ENCODE measurements at places on chromosomes 2 and 18.

DNA sequence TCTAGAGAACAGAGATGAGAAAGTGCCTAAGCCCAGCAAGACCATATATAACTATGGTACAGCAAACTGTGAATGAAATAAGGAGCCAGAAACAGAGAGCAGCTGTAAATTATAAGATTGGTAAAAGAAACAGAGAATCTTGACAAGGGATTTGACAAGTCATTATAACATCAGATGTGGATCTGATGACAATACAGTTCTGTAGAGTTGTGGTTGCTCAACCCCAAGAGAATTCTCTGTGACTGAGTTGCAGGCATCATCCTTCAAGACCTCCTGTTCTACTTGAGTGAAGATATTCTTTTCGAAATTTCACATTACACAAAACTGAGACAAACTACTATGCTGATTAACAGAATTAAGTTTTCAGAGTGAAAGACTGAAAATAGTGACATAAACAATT is 343.1 kb upstream of the SLC39A10 start:
- DNase-seq: no peak

DNA sequence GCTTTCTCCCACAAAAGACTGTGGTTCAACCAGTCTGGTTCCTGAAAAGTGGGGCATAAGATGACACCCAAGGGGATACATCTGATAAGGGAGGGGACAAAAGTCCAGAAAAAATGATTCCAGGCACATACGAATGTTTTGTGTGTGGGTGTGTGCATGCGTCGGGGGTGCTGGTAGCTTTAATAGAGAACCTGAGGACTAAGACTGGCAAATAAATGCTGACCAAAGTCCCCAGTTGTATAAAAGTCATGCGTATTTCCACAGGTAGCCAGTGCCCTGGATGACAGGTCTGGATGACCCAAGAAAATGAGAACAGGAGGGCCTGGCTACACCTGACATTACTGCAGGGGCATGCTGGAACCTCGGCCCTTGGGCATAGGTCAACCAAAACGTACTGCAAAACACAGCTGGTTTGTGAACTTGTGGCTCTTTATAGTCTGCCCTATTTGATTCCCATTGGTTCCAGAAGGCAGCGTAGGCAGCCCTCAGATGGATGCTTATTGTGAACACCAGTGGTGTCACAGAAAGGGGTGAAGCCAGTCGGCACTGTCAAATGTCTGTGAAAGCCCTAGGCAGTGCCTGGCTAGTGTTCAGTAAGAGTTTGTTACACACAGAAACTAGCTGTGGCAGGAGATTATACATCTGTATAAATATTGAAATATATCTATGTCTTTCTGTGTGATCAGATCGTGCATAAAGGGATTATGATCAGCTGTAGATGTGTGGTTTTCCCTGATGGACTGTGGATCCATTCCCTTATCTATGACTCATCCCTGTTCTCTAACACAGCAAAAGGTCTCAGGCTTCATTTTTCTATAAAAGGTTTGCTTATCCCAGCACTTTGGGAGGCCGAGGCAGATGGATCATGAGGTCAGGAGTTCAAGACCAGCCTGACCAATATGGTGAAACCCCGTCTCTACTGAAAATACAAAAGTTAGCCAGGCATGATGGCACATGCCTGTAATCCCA is 58.3 kb downstream of the INSIG2 start:
- DNase-seq: no peak

DNA sequence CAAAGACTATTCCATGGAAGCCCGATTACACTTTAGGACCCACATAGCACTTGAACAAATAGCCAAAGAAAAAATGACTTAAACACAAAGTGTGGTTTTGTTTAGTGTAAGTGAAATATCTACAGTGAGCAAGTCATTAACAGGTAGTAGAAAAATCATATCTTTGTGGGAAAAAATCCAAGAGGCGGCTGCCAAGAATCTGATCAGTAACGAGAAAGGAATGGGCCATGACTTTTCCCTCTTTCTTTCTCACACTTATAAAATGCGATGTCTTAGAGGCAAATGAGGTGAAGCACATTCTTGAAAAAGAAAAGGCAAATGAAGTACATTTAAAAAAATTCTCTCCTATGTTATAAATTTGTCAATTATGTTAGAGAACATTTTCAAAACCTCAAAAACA is 12.9 kb upstream of the GEMIN6 start:
- DNase-seq: no peak

GRCh38 chr2:12704378-12704777 is 12.4 kb upstream of the TRIB2 start:
- DNase-seq: no peak

GRCh38 chr18:26840965-26841364 is 24.5 kb downstream of the AQP4 start:
- no peak for DNase-seq

GRCh38 chr2:235542733-235543127 is 48.9 kb downstream of the AGAP1 start:
- no peak for DNase-seq

DNA sequence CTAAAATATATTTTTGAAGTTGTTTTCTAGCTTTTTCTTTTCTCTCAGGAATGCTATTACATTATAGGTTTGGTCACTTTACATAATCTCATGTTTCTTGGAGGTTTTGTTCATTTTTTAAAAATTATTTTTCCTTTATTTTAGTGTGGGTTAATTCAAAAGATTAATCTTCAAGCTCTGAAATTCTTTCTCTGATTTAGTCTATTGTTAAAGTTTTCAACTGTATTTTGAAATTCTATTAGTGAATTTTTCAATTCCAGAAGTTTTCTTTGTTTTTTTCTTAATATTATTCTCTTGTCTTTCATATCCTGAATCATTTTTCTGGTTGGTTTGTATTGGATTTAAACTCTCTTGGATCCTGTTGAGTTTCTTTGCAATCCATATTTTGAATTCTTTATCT is 80.4 kb downstream of the MSTN start:
- no peak for DNase-seq

DNA sequence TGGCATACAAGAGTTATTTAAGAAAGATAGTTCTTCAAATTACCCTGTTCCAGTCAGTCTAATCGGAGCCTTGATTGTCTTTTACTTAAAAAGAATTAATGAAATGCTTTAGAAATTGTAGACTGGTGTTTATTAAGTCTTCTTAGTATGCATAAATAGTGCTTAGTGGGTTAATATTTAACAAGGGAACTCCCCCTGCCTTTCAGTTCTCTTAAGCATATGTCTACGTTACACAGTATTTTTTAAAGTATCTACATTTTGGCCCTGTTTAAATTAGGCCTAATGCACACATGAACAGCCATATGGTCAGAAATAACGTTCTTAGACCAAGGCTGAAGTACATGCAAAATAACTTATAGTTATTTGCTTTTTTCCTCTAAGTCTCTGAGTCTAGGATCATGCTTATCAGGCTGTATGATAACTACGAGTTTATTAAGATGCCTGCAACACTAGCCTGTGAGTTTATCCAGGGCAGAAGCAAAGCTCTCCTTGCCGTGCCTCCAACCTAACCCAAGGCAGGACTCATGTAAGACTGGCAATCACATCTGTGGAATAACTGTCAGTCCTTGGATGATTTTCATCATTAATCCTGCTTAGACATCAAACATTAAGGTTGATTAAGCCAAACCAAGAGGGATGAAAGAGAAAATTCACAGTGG is 6.7 kb downstream of the BCL2 start:
- no peak for DNase-seq

- DNase-seq: no peak
Observed at GRCh38 chr2:99662761-99663341, 173.0 kb upstream of the REV1 start.

DNA sequence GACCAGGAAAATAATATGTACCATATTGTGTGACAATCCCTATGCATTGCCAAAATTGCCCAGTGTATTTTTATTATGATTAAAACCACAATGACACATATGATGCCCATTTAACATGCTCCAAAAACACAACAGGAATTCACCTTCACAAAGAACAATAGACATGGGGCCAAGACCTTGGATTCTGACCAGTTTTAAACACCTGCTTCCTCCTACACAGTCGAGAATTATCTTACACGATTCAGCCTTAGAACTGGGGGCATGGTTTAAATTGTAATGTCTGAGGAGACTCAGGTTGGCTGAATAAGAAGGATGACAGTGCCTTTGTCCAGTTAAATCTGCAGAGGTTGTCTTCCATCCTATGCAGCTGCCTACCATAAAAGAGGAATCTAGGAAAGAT is 212.7 kb downstream of the PLCL1 start:
- no peak for DNase-seq

DNA sequence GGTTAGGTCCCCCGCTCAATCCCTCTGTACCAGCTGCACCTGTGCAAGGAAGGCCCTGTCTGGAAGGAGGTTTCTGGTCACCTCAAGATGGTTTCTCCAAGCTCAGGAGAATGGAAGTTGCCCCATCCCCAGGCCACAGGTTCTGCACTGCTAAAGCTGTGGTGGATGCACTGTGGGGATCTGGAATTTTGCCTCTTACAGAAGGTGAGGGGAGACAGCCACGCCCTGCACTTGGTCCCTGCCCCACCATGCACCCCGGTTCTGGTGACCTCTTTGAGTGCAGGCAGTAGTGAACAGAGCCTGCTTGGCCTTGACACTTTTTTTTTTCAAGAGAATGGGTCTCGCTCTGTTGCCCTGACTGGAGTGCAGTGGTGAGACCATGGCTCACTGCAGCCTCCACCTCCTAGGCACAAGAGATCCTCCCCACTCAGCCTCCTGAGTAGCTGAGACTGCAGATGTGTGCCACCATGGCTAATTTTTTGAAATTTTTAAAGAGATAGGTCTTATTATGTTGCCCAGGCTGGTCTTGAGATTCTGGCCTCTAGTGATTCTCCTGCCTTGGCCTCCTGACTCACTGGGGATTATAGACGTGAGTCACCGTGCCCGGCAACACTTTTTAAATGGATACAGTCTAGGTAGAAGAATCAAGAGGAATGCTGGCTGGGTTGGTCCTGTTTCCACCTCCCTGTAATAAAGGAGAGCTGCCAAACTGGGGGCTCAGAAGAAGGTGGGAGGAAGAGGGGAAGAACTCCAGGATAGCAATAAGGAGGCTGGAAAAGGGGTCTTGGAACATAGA is 5.8 kb upstream of the NT5DC4 start:
- no peak for DNase-seq

- no peak for DNase-seq
Observed at GRCh38 chr2:19697131-19697530, 204.7 kb downstream of the TTC32 start.

GRCh38 chr2:14513903-14514302 is 118.6 kb upstream of the LRATD1 start:
- no peak for DNase-seq

- no peak for DNase-seq
Observed at GRCh38 chr2:197268786-197269584, 41.6 kb downstream of the ANKRD44 start.

DNA sequence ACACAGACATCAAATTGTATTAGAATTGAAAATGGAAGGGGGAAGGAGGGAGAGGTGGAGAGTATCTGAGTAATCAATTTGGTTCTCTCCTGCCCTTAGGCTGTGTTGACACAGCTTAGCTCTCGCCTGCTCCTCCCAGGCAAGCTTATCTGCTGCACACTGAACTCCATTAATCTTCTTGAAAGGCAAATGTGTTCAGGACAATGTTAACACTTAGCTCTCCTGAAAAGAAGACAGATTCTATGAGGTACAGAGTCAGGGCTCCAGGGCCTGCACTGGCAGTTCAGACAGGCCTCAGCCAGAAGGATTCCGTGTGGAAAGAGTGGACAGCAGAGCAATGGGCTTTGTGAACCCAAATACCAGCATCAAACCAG is 430.0 kb upstream of the TNP1 start:
- DNase-seq: no peak
